ENCODE measurements at places on chromosomes 6 and 20. TPM values are rescaled to one million over a fixed set of nuclear protein-coding genes. Genes with fewer than 3 reads are reported as not detected.

- H3K4me1 ChIP-seq = peaks cover 15% of the 10 kb centered on the region
- H3K27me3 ChIP-seq = no peaks in the 10 kb centered on the region
- DNase-seq = no peak
- no peak overlapping the region for H3K27ac ChIP-seq
- H3K4me3 ChIP-seq = no peak overlapping the region
- no peaks in the 10 kb centered on the region for H3K36me3 ChIP-seq
Measured at GRCh38 chr20:36538026-36538722, 3.1 kb upstream of the MYL9 start.

The SLA2 gene
- 1.5 TPM for polyA plus RNA-seq

- DNase-seq = no peak
- H3K36me3 ChIP-seq = peaks cover 2% of the 10 kb centered on the region
- H3K4me3 ChIP-seq = no peak overlapping the region
- H3K4me1 ChIP-seq = peaks cover 21% of the 10 kb centered on the region
Measured at GRCh38 chr6:13294499-13295069, 33.8 kb downstream of the TBC1D7 start.

GRCh38 chr20:31913431-31914157, 38.3 kb downstream of the PDRG1 start:
- H3K27me3 ChIP-seq = no peaks in the 10 kb centered on the region
- DNase-seq = no peak
- H3K4me3 ChIP-seq = no peak overlapping the region
- no peaks in the 10 kb centered on the region for H3K36me3 ChIP-seq
- H3K27ac ChIP-seq = no peak overlapping the region
- H3K4me1 ChIP-seq = no peaks in the 10 kb centered on the region

DNA sequence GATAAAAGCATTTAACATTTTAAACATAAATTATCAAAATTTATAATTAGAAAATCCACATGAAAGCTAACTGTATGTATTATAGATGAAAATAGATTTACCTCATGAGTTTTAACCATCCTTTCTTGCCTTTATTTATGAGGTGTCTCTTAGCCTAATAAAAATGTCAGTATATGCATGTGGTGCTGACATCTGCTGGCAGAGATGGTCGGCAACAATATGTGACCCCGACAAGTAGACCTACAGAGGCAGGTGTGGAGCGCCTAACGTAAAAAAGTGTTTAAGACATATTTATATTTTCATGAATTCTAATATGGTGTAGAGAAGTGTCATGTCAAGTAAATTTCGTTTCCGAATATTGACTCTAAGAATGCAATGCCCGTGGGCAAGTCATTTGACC, 149.0 kb upstream of the FUT9 start:
- H3K36me3 ChIP-seq = no peaks in the 10 kb centered on the region
- no peaks in the 10 kb centered on the region for H3K27me3 ChIP-seq
- no peak overlapping the region for H3K4me3 ChIP-seq
- H3K27ac ChIP-seq = no peak overlapping the region

DNA sequence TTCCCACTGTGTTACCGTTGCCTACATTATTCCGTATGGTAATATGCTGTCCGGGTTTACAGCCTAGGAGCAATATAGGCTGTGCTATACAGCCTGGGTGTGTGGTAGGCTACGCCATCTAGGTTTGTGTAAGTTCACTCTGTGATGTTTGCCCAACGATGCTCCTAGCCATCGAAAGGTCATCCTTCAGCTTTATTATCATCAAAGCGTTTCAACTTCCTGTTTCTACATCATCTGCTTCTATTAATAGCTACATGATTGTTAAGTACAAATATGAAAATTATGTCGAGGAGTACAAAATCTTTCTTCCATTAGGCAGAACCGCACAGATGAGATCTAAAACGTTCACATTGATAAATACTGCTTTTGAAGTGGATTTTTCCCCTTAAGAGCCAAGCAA, 69.9 kb downstream of the PPP1R14C start:
- DNase-seq = no peak
- H3K27ac ChIP-seq = no peak overlapping the region
- H3K4me3 ChIP-seq = no peak overlapping the region
- H3K36me3 ChIP-seq = no peaks in the 10 kb centered on the region
- H3K4me1 ChIP-seq = peaks cover 9% of the 10 kb centered on the region
- H3K27me3 ChIP-seq = peaks cover 5% of the 10 kb centered on the region

The C20orf202 gene
- 0.07 TPM for polyA plus RNA-seq

The C2 gene
- polyA plus RNA-seq = 0.23 TPM

DNA sequence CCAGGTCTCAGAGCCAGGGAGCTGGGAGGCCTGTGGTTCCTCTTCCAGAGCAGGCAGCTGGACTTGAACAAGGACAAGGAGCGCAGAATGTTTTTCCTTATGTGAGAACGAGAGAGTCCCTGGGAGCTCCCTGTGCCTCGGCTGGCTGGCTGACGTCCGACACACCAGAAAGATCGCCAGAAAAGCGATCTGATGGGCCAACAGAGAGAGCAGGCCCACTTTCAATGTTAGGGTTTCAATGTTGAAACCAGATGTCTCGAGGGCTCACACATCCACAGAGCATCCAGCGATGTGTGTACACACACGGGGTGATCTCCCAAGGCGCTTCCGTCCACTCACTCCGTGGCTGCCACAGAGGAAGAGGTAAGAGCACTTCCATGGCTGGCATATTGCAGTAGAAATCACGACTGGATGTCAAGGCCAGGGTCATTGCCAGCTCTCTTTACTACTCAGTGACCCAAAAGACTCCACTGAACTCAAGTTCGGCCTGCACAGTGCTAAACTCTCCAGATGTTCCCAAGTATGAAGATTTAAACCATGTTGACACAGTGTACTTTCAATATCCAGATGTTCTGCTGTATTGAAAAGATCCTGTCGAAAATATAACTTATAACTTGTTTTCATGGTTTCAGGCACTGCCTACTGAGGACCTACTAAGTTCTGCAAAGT, 70.8 kb upstream of the FOXC1 start:
- no peaks in the 10 kb centered on the region for H3K27me3 ChIP-seq
- no peaks in the 10 kb centered on the region for H3K36me3 ChIP-seq
- DNase-seq = no peak
- no peak overlapping the region for H3K4me3 ChIP-seq

DNA sequence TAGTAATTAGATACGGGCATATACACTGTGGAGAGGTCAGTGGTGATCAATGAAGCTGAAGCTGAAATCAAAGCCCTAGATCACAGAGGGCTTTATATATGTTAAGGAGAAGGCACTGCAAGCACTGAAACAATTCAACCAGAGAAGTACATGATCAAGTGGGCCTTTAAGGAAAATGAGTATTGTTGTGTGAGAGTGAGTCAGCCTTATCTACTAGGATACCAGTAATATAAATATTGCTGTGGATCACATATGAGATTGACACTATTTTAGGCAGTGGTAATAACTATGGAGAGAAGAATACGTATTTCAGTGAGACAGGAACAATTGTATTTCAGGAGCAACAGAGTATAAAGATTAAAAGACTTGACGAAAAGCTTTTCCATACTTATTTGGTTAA, 1172.2 kb upstream of the GJE1 start:
- H3K27ac ChIP-seq = no peak overlapping the region
- H3K27me3 ChIP-seq = no peaks in the 10 kb centered on the region
- H3K36me3 ChIP-seq = no peaks in the 10 kb centered on the region
- DNase-seq = no peak
- no peak overlapping the region for H3K4me3 ChIP-seq

The UNC93A gene
- not detected for polyA plus RNA-seq

- peak overlapping the region; percentile 85 for H3K4me3 ChIP-seq
- H3K27me3 ChIP-seq = no peaks in the 10 kb centered on the region
- no peak overlapping the region for H3K27ac ChIP-seq
- H3K36me3 ChIP-seq = no peaks in the 10 kb centered on the region
- H3K4me1 ChIP-seq = peaks cover 15% of the 10 kb centered on the region
Measured at GRCh38 chr6:4133941-4134838, 1.2 kb downstream of the ECI2 start.

DNA sequence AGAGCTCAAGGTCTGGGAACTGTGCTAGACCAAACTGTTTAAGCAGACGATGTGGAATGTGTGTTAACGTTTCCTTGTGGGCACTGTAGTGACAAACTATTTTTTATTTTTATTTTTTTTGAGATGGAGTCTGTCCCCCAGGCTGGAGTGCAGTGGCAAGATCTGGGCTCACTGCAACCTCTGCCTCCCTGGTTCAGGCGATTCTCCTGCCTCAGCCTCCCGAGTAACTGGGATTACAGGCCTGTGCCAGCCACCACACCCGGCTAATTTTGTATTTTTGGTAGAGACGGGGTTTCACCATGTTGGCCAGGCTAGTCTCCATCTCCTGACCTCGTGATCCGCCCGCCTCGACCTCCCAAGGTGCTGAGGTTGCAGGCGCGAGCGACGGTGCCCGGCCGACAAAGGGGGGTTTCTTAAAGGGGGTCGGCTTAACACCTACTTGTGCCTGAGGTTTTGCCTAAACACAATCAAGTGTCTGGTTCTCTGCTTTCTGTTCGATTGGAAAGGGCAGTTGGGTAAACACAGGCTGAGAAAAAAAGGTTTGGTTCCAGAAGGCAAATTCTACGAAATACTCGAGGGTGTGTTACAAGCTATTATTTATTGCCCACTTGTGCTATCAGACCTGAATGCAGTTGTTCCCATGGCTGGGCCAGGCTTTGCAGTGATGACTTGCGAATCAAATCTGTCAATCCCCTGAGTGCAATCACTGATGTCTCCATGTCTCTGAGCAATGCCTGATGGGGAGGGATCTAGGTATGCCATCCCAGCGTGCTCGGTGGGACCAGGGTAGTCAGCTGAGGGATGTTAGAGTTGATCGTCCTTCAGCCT, 1.3 kb downstream of the NOP56 start:
- H3K27ac ChIP-seq = peak overlapping the region; percentile 93
- peak overlapping the region; percentile 86 for H3K4me3 ChIP-seq
- peaks cover 20% of the 10 kb centered on the region for H3K4me1 ChIP-seq
- DNase-seq = peak; percentile 12

DNA sequence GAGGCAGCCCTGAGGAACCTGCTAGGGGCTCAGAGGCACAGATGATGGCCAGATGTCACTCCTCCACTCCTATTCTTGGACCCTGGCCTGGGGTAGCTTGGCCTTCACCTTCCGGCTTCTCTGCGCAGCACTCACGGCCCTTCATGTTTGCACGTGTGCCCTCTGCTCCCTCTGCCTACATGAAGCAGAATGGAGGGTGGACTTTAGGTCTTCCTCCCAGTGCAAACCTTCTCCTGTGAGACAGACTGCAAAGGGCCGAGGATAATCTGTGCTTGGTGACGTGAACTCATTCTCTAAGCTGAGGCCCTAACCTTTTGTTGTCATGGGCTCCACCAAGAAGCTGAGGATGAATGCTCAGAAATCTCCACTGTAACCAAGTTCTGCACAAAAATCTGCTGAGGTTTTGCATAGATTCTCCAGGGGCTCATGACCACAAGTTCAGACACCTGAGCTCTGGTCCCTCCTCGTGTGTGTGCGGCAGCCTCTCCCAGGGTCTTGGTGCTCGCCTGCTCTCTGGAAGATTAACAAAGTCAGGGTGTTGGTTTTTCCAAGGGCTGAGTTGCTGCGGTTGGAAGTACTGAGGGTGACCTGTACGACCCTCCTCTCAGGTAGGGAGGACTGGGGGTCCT, 25.5 kb upstream of the FOXO3 start:
- no peaks in the 10 kb centered on the region for H3K27me3 ChIP-seq
- DNase-seq = no peak
- H3K4me3 ChIP-seq = no peak overlapping the region
- H3K27ac ChIP-seq = no peak overlapping the region
- H3K36me3 ChIP-seq = no peaks in the 10 kb centered on the region

GRCh38 chr6:40930045-40930444, 109.0 kb downstream of the UNC5CL start:
- H3K4me1 ChIP-seq = no peaks in the 10 kb centered on the region
- H3K4me3 ChIP-seq = no peak overlapping the region
- no peaks in the 10 kb centered on the region for H3K36me3 ChIP-seq
- H3K27me3 ChIP-seq = no peaks in the 10 kb centered on the region
- DNase-seq = no peak

All from B cell (primary cell).